Retina (tissue), 1 donor: ENCODE measurements at places on chromosomes 2 and 18.

DNA sequence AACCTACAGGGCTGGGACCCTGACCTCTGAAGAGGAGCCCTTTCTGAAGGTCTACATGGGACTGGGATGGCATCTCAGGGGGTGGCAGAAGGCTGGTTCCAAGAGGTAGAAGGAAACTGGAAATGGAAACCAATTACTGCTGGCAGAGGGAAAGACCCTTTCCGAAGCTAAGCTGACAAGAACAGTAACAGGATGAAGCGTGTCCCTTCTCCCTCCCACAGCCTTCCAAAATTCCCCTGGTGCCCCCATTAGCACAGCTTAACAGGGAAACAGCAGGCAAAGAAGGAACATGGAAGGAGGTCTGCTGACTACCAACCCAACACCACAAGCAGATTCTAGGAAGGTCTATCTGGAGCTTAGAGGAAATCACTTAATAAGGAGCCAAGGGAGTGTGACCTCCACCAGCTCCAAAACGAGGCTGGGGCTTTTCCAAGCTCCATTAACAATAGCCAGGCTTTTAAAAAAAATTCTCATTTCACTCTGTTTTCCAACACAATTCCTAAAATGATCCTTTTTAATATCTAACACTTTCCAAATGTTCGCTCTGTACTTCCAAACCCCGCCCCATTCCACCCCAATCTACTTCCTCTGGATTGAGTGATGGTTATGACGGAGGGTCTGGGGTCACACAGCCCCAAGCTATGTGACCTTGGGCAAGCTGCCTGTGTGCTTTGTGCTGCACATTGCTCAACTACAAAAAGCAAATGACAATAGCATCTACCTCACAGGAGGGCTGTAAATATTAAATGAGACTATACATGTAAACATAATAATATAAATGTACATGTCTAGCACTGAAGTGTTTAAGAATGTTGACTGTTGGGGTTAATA, 55.2 kb downstream of the STK39 start:
- DNase-seq = no peak

DNA sequence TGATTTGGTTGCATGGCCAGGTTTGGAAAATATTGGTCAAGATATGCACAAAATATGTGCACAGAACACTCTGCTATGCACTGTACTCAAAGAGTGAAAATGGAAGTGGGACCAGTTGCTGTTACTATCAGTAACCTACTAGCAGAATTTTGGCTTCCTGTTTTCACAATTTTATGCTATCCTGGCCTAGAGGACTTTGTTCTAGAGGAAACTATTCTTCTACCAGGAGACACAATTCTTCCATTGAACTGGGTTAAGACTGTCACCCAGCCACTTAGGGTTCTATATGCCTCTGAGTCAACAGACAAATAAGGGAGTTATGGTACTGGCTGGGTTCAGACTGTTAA, 431.4 kb upstream of the DCC start:
- DNase-seq = no peak

DNA sequence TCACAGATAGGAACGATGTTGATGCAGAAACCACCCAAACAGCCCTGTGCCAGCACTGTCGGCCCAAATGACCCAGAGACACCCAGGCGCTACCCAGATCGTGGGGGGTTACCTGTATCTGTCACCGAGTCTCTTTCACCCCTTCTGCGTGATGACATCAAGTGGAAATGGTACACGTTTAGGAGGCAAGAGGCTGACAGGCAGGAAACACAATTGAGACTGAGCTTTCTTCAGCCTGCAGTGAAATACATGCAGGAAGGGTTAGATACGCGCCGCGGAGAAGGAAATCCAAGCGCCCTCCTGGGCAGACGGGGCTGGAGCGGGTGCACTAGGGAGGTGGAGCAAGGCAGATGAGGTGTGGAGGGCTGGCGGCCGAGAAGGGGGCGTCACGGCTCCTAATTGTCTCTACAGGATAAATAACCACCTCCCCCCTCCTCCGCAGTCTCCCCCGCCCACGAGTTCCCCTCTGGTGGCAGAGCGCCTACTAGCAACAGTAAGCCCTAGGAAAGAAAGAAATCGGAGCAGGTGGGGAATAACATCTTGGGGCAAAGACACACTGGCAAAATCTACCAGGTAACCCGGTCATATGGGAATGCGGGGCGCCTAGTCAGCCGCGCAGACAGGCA, at the start of gene RNF152:
Gene RNF152 (minus strand): TSS at position 325 of the 626 bp plus-strand sequence. CDS start 76,544 bp downstream, outside the sequence.
- DNase-seq = no peak

DNA sequence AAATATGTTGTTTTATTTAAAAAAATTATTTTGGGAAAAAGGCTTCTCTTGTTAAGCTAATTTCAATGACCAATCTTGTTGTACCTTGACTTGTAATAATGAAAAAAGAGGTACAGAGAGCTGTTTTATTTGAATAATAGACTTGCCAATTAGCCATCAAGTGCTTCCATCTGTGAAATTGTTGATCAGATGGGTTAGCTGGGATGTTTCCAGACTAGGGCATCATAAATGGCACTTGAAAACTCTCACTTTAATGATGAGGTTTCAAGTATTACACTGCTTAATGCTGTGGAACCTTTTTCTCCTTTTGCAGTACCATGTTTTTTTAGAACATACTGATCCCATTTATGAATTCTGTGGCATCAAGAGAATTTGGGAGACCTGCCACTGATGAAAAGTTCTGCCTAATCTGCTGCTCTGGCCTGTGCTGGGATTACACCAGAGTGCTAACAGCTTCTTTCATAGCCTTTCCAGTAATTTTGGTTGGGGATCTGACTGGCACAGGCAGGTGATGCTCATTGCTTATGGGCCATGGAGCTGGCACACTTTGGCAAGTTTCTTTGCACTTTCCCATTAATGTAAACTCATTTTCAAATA, 24.2 kb downstream of the PSMD14 start:
- no peak for DNase-seq

DNA sequence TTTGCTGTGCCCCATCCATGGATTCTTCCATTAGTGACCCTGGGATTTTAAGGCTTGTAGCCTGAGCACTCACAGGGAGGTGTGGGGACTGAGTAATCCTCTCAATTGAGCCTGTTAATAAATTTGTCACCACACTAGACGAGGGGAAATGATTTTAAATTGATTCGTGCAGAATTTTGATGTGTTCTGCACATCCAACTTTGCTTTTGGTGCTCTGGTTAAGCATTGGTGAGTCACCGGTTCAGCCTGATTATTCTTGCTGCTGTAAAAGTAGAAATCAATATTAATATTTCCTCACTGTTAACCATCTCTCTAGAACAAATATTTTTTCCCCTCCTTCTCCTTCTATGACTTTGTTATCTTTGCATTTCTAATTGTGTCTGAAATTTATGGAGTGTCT, 482.0 kb downstream of the TSN start:
- DNase-seq = no peak

GRCh38 chr2:39738936-39739335, 40.1 kb downstream of the THUMPD2 start:
- no peak for DNase-seq

- no peak for DNase-seq
These were observed 41.4 kb downstream of the TMEM182 start for GRCh38 chr2:102803041-102803896.

- DNase-seq = no peak
These were observed 208.4 kb downstream of the MGAT5 start for GRCh38 chr2:134462275-134462674.
